KG1 (cell line): ENCODE measurements at places on chromosomes 5 and 9.

GRCh38 chr9:33146298-33146697 lies 20.8 kb downstream of the B4GALT1 start:
- no peak for DNase-seq

DNA sequence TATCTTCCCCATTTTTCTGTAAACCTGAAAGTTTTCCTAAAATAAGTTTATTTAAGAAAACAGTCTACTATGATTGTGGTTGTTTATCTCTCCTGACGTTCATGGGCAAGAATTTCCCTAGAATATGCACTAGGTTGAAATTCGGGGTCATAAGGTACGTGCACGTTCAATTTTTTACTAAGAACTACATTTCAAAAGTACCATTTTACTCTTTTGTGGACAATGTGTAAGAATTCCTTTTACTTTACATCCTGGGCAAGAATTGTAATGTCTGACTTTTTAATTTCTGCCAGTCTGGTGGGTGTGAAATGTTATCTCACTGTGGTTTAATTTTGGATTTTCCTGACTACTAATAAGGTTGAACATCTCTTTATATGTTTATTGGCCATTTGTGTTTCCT lies 12.4 kb downstream of the IL5 start:
- no peak for DNase-seq

DNA sequence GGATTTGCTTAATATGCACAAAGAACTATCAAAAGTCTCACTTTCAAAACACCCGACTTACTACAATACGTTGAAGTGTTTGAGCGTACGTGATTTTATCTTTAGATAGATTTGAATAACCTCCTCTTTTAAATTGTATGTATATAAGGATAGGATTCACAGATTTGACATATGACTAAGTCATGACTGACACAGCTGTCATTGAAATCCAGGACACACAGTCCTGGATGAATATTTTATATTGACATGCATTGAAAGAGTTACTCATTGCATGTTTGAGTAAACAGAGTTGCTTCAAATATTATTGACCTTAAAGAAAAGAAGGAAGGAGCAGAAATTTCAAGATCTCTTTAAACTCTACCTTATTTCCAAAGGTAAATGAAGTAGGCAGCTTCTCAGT lies 3.3 kb downstream of the MUSK start:
- no peak for DNase-seq

DNA sequence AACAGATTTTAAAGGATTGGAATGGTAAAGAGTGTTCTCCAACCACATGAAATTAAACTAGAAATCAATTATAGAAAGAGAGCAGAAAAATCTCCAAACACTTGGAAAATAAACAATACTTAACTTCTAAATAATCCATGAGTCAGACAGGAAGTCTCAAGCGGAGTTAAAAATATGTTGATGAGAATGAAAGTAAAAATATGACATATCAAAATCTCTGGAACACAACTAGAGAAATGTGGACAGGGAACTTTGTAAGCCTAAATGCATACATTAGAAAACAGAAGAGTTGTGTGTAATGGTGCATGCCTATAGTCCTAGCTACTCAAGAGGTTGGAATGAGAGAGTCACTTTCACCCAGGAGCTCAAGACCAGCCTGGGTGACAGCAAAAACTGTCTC lies 47.9 kb upstream of the ZNF618 start:
- DNase-seq: no peak

DNA sequence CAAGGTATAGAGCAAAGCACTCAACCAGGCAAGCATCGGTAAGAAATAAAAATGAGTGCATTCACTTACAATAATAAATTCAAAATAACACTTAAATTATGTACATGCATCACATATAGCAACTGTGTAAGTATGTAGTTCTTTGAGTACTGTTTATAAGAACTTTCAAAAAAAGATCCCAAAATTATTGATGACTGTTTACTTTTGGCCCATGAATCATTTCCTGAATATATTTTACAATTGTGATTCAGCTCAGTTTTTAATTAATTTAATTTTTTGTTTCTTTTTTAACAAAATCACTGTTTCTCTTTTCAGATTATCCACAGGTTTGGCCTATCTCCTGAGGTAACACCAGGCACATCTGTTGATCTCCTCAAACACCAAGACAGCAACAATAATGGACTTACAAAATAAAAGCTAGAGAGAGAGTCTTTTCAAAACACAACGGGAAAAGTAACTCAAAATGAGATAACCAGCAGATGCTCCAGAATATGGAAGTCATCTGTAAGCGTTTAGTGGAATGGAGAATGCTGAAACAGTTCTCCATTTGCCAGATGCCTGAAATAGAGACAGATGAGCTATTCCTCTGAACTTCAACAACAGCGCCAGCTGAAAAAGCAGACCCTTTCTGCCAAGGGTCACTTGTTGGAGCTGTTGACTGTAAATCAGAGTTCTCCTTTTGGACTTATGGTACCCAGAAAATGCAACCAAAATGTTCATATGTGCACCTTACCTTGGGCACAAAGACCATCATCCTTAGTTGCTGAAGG lies 348.6 kb upstream of the RGMB start:
- no peak for DNase-seq

GRCh38 chr5:17185773-17186172 lies 31.7 kb upstream of the BASP1 start:
- DNase-seq: no peak

DNA sequence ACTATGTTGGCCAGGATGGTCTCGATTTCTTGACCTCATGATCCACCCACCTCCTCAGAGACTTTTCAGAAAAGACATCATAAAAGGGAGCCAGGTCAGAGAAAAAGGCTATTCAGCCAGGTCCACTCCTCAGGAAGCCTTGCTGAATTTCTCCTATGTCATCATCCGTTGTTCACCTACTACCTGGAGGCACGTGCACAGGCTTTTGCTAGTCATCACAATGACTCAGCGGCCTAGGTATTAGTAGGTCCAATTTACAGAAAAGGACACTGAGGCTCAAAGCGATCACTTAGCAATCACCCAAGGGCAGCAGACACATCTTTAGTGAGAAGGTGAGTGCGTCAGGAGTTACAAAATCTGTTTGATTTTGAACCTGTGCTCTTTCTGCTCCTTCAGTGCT lies 72.3 kb upstream of the RAD23B start:
- no peak for DNase-seq

- DNase-seq: no peak
These were observed 191.2 kb downstream of the TRPM6 start for GRCh38 chr9:74696520-74696919.

DNA sequence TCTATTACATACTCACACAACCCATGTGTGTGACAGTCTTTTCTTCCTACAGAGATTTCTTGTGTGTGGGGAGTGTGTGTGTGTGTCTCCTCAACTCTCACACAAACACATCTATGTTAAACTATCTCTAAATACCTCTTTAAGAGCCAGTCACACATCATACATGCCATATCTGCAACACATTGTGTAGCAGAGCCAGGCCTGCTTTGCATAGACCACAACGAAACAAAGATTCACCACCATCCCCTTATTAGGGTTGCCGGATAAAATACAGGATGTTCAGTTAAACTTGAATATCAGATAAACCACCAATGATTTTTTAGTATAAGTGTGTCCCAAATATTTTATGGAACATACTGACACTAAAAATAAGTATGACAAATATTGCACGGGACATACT lies 2.3 kb downstream of the FAM170A start:
- DNase-seq: no peak

DNA sequence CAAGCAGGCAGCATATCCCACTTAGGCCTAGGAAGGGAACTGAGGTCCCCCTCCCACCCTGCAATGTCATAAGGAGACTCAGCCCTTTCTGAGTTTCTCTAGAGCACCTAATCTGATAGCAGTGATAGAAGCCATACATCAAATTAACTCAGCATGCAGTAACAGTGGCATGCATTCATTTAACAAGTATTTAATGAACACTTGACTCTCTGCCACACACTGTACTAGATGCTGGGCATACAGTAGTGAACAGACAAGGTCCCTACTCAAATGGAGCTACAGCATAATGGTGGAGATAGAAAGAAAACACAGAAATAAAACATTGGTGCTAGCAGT lies 58.6 kb downstream of the SLC22A5 start:
- no peak for DNase-seq

- DNase-seq: no peak
These were observed 65.5 kb downstream of the HSPA4 start for GRCh38 chr5:133117166-133117911.

GRCh38 chr5:25107853-25108252 lies 463.1 kb upstream of the CDH10 start:
- no peak for DNase-seq

GRCh38 chr5:91183743-91184142 lies 199.4 kb downstream of the ARRDC3 start:
- no peak for DNase-seq

- DNase-seq: no peak
These were observed 30.6 kb downstream of the HTR4 start for GRCh38 chr5:148623741-148624140.

DNA sequence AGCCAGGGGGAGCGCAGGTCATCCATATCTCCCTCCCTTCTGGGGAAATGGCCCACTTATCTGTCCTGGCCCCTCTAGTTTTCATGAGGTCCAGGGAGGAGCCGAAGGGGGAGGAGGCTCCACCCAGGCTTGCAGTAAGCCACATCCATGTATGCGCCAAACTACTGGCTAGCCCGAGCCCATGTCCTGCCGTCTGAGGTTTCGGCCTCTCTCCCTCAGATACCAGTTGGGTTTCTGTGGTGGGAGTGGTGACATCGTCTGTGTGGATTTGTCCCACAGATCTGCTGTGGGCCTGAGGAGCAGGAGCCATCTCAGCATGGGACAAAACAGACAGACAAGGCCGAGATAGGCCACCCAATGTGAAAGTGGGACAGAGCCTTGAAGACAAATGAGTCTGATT lies 78.3 kb upstream of the ORM1 start:
- no peak for DNase-seq

GRCh38 chr9:135574943-135575342 lies 13.4 kb downstream of the PAEP start:
- no peak for DNase-seq

- DNase-seq: no peak
These were observed 19.8 kb upstream of the FAM151B start for GRCh38 chr5:80468131-80468530.

GRCh38 chr9:106752581-106752980 lies 110.4 kb upstream of the ZNF462 start:
- no peak for DNase-seq

DNA sequence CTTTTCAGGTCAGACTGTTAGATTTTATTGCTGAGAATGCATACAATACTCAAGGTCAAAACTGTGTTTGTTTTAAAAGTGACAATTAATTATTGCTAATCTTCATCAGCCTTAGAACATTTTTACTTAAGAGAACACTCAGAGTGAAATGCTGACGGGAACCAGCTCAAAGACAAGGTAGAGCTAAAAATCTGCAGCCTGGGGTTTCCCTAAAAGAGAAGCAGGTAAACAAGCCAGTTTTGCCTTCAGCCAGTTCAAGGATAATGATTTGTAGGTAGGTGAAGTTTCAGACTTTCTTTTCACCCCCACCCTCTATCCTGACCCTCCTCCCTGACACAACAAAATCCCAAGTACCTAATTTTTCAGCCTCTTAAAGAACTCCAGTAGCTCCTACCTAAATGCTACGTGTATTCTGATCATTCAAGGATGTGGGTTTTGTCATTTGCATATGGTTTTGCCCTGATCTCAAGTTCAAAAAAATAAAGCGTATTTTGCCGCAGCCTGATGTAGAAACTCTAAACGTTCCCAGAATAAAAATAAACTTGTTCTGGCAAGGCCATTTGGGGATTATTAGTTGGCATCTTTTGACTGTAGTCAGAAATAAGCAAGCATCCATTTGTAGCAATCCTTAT lies 407.2 kb downstream of the EFNA5 start:
- DNase-seq: no peak

DNA sequence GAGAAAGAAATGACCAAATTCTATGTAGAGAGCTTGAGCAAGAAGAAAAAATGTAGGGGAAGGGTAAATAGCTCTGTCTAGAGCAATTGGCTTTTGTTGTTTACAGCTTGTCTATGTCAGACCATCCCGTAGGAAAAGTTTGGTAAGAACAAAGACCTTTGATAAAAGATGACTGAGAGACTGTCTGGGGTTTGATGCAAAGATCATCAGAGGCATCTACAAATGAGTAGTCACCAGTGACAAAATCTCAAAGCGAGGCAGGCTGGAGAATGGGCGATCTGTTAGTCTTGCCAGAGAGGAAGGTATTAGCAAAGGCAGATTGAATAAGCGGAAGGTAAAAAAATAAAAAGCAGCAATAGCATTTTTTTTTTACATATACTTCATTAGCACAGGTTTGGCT lies 125.0 kb upstream of the RASGRF2 start:
- no peak for DNase-seq

DNA sequence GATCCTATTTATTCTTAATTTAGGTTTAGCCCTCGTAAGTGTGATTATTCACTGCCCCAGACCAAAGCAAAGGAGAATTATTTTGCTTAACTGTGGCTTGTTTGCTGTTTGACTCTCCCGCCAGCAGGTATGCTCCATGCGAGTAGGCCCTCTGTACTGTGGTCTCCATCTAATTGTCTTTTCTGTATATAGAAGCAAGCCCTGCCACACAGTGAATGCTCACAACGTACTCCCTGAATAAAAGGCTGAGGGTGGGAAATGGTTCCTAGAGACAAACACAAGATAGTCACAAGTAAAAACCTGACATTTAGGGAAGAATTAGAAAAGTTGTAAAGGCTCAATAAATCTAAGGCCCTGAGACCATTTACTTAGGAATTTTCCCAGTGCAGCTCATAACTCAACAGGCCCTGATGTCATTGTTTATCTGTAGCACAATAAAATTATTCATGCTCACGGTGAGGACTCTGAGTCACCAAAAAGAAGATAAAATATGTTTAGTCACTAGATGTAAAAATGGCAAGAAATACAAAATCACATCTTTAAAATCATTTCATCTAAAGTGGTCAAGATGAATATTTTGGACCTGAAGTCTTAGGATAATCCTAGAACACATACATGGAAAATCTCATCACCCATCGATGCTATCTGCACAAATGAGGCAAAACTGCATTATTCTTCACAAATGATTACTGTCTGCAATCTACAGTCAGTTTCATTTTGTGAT lies 473.2 kb downstream of the ENC1 start:
- DNase-seq: no peak

DNA sequence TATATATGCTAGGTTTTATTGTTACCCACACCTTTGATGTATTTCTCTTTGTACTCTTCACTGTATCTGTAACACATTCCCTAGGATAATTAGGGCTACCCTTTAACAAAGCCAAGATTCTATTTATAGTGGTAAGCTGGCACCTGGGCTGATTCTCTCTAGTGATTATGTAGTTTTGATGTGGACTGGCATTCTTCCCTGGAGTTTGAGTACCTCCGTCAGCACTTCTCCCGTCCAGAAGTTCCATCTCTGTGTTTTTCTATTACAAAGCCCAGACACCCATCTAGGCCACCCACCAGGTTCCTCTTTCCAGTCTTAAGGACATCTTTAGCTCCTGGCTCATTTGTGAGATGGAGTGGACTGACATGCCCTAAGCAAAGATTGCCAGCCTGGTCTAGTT lies 55.9 kb upstream of the CDKN2B start:
- DNase-seq: no peak

- DNase-seq: no peak
These were observed 539 bp downstream of the POC5 start for GRCh38 chr5:75716715-75717081.
